ENCODE measurements at places on chromosomes 12 and 14. TPM values are rescaled to one million over a fixed set of nuclear protein-coding genes. Genes with fewer than 3 reads are reported as not detected.

TAS2R8 gene
- total RNA-seq = 0.42 TPM

RERG gene
- 34.0 TPM for total RNA-seq

EFS gene
- total RNA-seq = 76.8 TPM

SLC16A7 gene
- 4.4 TPM for total RNA-seq

ARHGAP9 gene
- total RNA-seq = 0.90 TPM

DNA sequence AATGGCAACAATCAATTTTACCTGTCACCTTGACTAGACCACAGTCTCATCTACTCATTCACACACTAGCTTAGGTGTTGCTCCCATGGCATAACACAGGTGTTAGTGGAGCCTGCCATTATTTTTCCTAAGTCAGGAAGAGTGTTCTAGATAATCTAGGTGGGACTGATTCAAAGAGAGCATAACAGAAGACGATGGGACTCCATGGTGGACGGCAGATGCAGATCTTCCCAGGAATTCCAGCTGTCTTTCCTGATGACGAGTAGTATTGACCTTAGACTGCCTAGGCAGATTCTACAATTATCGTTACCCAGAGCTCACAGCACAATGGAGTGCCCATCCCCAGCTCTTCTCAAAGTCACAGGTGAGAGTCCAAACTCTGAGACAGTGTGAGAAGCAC is 589.0 kb downstream of the TMEM121 start:
- no peaks in the 10 kb centered on the region for H3K36me3 ChIP-seq
- H3K27ac ChIP-seq = no peak overlapping the region
- no peak for DNase-seq
- H3K27me3 ChIP-seq = no peaks in the 10 kb centered on the region
- H3K4me1 ChIP-seq = no peaks in the 10 kb centered on the region

- DNase-seq = no peak
- H3K27ac ChIP-seq = no peak overlapping the region
These were observed 138.5 kb upstream of the SRRM4 start for GRCh38 chr12:118842866-118843265.

GRCh38 chr12:59383079-59383822 is 212.6 kb upstream of the SLC16A7 start:
- no peak overlapping the region for H3K4me3 ChIP-seq
- H3K27ac ChIP-seq = no peak overlapping the region
- no peaks in the 10 kb centered on the region for H3K27me3 ChIP-seq

- no peak overlapping the region for H3K27ac ChIP-seq
- no peaks in the 10 kb centered on the region for H3K27me3 ChIP-seq
- peaks cover 5% of the 10 kb centered on the region for H3K36me3 ChIP-seq
- peaks cover 22% of the 10 kb centered on the region for H3K4me1 ChIP-seq
- no peak overlapping the region for H3K4me3 ChIP-seq
- DNase-seq = no peak
These were observed 46.5 kb upstream of the ESR2 start for GRCh38 chr14:64340560-64341196.

GRCh38 chr12:124621296-124621660 is 53.9 kb upstream of the NCOR2 start:
- H3K4me3 ChIP-seq = no peak overlapping the region
- no peaks in the 10 kb centered on the region for H3K27me3 ChIP-seq

Data from mesothelial cell of epicardium (in vitro differentiated cells).